ENCODE measurements at places on chromosomes 3 and 15.

DNA sequence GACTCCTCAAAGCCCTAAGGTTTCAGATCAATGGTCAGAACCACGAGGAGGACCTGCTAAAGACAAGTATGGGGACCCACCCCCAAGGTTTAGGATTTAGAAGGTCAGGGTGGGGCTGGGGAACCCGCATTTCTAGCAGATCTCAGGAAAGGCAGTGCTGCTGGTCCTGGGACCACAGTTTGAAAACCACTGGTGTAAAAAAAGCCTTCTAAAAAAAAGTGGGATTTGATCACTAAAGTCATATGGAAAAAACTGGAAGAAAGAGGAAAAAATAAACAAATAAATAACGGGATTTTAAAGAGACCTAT is 832 bp downstream of the SLC41A3 start:
- DNase-seq: no peak

GRCh38 chr3:115800489-115801075 is 177.3 kb downstream of the GAP43 start:
- DNase-seq: no peak

DNA sequence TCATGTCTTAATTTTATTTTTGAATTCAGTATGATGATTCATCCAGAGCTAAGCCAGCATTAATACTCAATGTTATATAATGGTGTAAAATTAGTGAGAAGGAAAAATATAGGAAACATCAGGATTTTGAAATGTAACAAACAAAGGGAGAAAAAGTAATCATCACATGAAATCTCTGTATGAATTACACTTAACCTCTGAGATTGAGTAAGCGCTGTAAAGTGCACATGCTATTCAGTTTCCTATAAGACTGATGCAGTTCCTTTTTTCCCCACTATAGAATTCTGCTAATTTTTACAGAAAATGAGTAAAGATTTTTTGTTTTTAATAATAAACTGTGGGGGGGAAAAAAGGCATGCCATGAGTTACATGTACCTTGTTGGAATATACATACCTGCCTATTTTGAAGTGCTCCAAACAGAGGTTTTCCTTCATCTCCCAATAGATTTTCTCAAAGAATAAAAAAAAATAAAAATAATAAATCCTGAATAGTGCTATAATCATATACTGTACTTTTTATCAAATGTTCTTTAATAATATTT is 64.0 kb upstream of the TTBK2 start:
- DNase-seq: no peak

GRCh38 chr3:150691414-150692040 is 12.2 kb downstream of the ERICH6 start:
- DNase-seq: no peak

DNA sequence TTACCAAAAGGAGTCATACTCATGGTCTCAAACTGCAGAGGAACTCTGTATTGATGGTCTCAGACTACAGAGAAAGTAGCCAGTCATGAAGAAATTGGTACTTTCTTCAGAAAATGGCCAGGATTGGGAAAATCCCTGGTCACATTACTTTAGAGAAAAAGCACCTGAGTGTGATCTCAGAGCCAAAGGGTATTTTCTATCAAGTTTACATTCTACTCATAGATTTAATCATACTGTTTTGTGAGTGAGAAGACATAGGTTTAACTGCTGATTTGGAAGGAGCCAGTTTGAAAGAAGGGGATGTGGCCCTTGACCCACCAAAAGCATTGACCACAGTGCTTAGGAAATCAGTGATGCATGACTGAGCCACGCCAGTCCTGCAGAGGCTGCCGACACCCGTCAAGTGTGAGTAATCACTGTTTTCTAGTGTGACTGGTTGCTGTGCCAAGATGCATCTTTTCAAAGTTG is 203.6 kb downstream of the AKAP13 start:
- DNase-seq: no peak
